Activated CD4-positive, alpha-beta T cell treated with anti-CD3 and anti-CD28 coated beads, Interleukin-2, Interleukin-6, amounts not matched to agents 100 ng/mL and 50 ng/mL, durations not matched to agents 16 hours and 8 hours (primary cell): ENCODE measurements at places on chromosomes 16 and 17.

- DNase-seq: no peak
Observed at GRCh38 chr17:68705714-68706076, 104.5 kb upstream of the FAM20A start.

GRCh38 chr16:28543072-28543471, 4.3 kb upstream of the NUPR1 start:
- no peak for DNase-seq

- DNase-seq: peak; percentile 50
Observed at GRCh38 chr17:7001318-7001961, 5.6 kb downstream of the ALOX12 start.

- DNase-seq: no peak
Observed at GRCh38 chr16:85338989-85339685, 226.9 kb upstream of the CIBAR2 start.

DNA sequence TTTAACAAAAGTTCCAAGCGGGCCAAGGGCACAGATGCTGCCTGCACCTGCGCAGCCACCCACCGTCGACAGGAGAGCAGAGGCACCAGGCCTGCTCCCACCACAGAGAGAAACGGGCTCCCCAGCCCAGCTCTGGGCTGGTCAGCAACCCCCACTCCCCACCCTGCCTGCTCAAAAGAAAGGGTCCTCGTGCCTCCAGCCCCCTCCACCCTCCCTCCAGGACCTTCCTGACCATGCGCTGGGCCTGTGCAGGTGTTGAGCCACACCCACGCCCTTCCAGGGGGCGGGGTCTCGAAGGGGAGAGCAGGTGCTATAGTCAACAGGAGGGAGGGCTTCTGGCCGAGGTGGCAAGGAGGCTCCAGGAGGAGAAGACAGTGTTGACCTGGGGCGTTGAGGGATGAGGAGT, 25.3 kb downstream of the ZNF778 start:
- no peak for DNase-seq

DNA sequence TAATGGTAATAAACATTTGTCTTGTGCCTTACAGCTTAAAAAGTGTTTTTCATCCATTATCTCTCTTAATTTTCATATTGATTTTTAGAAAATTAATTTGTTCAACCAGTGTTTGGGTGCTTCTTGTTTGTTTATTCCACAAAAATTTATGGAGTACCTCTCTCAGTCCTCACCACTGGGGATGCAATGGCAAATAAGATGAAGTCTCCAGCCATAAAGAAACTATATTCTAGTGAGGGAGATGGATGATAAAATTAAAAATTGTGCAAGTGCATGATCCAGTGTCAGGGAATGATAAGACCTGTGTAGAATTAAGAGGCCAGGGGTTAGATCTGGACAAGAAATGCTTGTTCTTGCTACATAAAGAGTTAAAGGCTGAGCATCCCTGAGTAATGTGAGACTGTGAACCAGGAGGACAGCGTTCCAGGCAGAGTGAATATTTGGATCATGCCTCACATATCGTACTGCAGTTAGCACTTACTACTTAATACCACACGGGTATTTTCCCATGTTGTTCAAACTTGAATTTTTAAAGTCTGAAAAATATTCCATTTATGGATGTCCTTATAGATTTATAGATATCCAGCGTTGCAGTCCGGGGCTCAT, 535.7 kb upstream of the HSBP1 start:
- no peak for DNase-seq

DNA sequence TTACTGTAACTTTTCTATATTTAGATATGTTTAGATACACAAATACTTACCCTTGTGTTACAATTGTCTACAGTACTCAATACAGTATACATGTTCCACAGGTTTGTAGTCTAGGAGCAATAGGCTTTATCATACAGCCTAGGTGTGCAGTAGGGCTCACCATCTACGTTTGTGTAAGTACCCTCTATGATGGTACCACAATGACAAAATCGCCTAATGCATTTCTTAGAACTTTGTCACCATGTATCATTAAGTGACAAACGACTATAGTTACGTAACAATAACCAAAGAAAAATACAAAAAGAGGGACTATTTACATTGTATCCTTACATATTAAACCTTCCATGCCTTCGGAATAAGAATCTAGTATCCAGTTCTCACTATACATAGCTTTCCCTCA, 8.0 kb downstream of the STAT5B start:
- DNase-seq: no peak

- DNase-seq: peak; percentile 27
Observed at GRCh38 chr16:67893743-67894399, 817 bp downstream of the PSKH1 start.

DNA sequence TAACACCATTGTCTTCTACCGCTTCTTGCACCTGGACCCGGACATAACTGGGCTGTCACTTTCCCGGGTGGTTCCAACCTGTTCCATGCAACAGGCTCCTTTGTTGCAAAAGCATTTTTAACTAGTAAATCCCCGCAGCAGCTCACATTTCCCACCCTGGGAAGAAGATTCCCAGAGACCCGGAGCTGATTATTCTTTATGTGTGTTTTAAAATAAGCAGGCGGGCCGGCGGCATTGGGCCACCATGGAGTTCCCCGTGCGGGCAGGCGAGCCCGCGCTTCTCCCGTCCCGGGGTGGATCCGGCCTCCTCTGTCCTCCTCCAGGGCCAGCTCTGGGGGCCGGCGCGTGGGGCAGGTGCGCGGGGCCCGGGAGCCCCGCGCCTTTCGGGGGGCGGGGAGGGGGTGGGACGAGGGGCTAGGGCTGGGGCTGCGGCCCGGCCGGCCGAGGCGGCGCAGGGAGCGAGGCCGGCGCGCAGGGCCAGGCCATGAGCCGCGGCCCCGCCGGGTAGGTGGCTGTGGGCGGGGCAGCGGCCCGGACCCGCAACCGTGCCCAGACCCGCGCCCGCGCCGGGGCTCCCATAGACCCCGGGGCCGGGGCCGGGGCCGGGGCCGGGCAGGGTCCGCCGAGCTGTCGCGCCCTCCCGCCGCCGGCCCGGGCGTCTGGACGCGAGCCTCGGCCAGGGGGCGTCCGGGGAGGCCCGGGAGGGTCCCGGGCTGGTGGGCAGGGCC, 1.7 kb downstream of the CRAMP1 start:
- DNase-seq: peak; percentile 14

DNA sequence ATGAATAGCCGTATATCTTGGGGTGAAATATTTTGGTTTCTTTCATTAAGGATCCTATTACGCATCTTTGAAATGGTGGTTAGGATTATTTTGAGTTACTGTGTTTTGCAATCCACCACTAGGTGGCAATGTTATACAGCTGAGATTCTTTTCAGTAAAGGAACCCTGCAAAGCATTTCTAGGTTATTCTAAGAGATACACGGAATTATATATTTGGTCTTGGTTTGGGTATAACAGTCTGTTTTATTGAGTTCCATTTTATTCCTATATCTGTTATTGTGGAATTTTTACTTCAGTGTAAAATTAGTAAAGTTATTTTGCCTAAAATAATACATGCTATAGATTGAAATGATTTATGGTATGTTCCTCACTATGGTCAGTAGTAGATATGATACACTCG, 62.9 kb upstream of the CPHXL start:
- peak; percentile 65 for DNase-seq

DNA sequence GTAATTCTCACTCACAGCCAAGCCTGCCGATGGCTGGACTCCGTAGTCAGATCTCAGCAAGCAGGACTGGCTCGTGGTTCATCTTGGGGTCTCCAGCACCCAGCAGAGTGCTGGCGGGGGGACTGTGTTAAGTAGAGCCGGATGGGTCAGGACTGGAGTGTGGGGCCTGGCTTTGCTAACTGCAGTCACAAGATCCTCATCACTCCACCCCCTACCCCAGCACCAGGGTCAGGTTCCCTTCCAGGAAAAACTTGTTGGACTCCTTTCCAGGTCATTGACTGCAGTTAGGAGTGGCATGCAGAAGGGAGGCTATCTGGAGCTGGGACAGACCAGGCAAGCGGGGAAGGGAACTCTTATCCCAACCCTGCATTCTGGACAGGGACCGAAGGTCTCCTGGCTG, 6.0 kb downstream of the CIITA start:
- no peak for DNase-seq

DNA sequence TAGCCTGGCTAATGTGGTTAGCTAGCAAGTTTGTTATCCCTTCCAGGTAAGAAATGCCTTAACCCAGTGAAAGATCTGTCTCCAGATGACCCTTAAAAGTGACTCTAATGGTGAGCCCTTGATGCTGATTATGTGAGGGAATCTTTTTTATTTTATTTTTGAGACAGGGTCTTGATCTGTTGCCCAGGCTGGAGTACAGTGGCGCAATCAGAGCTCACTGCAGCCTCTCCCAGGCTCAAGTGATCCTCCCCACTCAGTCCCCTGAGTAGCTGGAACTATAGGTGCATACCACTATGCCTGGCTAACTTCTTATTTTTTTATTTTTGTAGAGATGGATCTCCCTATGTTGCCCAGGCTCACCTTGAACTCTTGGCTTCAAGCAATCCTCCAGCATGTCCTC, 10.8 kb upstream of the HP start:
- DNase-seq: no peak

DNA sequence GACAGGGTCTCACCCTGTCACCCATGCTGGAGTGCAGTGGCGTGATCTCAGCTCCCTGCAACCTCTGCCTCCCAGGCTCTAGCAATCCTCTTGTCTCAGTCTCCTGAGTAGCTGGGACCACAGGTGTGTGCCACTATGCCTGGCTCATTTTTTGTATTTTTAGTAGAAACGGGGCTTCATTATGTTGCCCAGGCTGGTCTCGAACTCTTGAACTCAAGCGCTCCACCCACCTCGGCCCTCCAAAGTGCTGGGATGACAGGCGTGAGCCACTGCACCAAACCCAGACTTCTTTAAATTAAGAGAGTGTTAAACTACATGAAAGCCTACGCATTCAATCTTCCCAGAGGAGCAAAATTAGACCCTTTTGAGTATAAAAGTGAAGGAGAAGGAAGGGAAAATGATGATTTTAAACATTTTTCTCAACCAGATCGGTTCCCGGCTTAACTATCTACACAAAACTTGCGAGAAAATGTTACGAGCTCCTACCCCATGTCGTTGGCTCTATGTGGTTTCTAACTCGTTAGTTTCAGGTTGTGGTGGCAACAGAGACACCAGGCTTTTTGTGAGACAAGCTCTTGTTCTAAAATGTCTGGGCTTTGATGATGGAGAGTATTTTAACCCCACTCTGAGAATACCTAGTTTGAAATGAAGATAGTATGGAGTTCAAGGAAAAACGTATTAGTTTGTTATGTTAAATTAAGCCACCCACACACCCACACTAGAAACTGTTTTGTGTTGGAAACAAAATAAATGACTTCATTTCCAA, 26.3 kb downstream of the STAT5B start:
- peak; percentile 85 for DNase-seq

GRCh38 chr17:57767561-57767960, 22.5 kb upstream of the CCDC182 start:
- DNase-seq: no peak
